ENCODE measurements at places on chromosomes 11 and 22.
A peak's percentile ranks its signal among the peaks of the same experiment; 100 is the strongest.

- peak; percentile 43 for DNase-seq
Observed at GRCh38 chr11:129695571-129696308, 119.9 kb upstream of the TMEM45B start.

- no peak for DNase-seq
Observed at GRCh38 chr11:297586-298405, 1.5 kb downstream of the IFITM5 start.

DNA sequence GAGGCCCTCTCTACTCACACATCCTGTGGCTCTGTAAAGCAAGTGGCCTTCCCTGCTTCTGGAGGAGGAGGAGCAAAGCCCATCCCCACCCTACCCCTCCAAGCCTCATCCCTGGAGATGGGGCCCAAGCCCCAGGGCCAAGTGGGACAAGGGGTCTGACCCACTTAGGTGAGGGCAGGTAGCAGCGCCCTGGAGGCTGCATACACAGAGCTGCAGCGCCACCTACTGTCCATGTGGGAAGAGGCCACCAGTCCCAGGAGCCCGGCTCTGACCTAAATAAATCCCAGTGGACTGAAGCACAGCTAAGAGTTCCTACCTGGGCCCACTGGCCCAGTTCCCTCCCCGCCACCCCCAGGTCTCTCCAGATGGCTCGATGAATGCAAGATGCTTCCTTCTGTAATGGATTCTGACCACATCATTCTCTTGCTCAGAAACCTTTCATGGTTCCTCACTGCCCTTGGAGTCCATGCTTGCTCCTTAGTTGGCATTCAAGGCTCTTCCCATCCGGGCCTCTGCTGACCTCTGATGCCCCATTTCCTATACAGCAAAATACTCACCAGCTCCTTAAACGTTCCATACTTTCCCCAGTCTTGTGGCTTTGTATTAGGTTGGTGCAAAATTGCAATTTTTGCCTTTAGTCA is 62.1 kb downstream of the THAP12 start:
- DNase-seq, result peak; percentile 41

GRCh38 chr11:44467413-44467812 is 98.0 kb upstream of the CD82 start:
- DNase-seq, result no peak

DNA sequence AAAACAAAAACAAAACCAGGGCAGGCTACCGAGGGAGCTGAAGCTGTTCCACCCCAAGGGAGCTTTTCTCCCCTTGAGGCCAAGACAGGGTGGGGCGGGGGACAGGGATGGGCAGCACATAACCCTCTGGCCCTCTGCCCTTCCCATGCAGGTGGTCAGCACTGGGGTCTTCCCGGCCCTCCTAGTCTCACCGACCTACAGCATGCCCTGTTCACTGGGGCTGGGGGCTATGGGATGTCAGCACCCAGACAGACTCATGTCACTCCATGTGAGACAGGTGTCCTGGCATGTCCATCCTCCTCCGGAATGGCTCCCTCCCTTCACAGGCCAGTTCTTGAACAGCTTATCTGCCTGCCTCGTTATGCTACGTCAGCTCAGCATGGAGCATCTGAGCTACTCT is 51.7 kb downstream of the DSCAML1 start:
- DNase-seq, result no peak

- DNase-seq, result no peak
Observed at GRCh38 chr11:72600557-72600956, 73.7 kb downstream of the PDE2A start.

DNA sequence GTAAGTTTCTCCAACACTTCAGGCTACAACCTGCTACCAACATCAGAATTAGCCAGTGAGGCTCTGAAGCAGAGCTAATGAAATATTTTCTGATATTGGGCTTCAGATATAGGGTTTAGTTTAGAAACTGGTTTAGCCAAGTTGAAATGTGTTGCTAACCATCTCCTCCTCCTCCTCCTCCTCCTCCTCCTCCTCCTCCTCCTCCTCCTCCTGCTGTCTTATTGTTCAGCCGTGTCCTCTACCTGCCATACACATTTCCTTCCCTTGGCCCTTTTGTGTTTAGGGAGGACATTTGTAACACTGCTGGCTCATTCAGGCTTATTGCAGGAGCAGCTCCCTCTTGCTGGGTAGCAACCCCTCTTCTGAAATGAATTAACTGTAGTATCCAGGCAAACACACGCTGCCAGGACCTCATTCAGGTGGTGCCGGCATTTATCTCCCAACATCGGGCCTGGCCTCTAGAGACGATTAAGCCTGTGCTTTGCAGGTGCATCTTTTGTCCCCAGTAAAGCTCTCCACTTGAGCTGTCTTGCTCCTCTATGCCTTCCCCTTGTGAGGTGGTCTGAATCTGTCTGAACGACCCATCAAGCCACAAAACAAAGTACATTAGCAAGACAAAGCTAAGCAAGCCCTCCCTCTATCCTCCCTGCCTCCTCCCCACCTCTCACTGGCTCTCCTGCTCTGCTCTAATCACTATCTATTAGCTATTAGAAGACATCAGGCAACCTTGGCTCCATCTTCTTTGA is 82.9 kb downstream of the KCNJ1 start:
- DNase-seq, result no peak

DNA sequence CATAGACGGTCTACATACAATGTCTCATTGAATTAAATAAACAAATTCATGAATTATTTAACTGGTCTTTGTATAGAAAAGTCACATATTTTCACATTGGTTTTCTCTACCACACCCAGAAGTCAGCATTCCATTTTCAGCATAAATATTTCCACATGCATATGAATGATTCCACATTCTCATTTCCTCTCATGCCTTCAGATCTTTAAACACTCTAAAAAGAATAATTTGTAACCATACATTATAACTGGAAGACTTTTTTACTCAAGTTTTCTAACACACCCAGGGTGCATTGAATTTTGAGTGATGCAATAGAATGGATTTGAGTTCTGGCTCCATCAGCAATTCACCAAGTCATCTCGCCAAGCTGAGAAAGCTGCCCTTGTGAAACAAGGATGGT is 501.8 kb upstream of the TENM4 start:
- no peak for DNase-seq

GRCh38 chr22:49238181-49239141 is 589.2 kb downstream of the BRD1 start:
- DNase-seq, result no peak

- DNase-seq, result no peak
Observed at GRCh38 chr11:46347637-46348311, 511 bp downstream of the DGKZ start.

DNA sequence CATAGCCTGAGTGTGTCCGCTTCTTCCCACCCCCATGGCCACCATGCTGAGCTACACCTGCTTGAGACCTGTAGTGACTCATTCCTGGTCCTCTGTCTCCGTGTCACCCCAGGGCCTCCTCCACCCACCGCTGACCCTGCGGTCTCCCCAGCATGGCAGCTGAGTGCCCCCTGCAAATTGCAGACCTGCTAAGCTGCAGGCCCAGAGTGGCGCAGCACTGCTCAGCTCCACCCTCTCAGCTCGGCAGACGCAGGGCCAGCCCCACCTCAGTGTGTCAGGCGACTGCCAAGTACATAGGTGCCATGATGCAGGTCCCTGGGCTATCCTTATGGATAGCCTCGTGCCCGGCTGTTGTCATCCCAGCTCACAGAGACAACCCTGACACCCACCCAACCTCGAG is 13.1 kb downstream of the MS4A15 start:
- DNase-seq, result no peak

DNA sequence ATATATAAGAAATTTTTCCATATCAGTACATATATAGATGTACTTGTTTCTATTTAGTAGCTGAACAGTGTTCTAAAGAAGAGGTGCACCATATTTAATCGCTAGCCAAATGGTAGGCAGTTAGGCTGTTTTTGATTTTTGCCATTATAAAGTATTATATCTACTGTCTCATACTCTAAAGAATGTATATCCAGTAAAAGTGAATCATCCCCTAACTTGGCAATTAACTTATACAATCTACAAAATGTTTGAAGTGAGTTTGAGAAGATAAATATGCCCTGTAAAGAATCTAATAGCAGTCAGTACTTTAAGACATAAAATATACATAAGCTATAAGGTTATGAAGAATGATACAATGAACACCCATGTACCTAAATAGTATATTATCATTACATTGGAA is 291.5 kb downstream of the SWAP70 start:
- no peak for DNase-seq

DNA sequence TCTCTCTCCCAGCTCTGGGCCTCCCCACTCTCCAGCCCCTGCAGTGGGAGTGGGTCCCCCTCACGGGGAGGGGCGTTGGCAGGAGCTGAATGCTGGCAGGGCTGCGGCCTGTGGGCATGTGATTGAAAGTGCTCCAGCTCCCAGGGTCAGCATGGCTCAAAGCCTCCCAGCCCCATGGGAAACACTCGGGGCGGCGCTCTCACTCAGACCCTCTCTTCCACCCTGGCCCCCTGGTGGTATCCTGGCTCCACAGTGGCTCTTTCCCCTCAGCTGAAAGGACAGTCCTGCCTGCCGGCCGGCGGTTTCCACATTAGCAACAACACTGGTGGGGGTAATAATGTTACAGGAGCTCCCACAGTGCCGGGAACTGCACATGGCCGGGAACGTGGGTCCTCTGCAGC is 35.5 kb downstream of the POLR3H start:
- no peak for DNase-seq

DNA sequence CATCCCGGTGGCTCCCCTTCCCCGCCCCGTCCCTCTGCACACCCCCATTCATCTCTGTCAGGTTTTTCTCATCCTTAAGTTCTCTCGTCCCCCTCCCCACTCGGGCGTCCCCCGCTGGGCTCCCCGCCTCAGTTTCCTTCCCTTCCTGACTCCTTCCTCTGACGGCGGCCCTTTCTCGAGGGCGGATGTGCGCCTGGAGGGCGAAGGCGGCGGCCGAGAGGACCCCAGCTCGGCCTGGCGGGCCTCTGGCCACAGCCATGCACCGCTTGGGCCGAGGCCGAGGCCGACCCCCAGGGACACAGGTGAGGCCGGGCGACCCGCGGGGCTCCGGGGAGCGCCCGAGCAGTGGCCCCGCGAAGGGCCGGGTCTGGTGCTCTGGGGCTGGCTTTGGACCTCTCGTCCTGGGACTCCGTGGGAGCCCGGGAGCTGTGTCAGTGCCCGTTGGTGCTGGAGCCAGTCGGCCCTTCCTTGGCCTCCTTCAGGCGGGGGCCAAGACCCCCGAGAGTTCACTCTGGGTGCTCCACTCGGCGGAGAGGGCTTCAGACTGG is 2.9 kb downstream of the PHLDB1 start:
- DNase-seq, result no peak

GRCh38 chr11:125990244-125990643 is 44.4 kb downstream of the VSIG10L2 start:
- DNase-seq, result peak; percentile 90

DNA sequence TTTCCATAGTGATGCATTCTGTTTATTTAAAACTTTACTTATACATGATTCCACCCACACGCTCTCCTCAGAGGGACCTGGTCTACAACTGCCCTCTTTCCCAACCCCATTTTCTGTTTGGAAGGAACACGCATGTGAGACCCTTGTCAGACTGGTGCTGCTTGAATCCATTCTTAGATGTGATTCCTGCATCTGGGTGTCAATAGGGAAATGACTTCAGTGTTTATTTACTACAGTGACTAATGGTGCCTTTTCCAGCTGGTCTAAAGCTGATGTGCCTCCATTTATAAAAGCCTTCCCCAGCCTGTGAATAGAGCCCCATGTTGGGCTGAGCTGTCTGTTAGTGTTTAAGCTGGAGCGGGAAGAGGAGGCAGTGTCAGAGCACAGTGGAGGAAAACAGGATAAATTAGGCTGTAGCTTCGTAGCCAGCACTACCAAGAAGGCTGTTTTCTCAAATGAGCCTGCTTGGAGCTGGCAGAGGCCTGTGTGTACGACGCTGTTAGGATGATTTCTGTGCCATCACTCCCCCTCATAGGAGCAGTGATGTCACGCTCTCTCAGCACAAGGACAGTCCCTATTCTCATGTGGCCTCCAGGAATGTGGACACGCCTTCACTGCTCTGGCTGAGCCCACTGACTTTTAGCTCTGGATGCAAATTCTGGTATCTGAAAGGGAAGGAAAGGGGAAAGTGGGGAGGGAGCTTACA is 18.9 kb upstream of the C11orf96 start:
- DNase-seq, result no peak

DNA sequence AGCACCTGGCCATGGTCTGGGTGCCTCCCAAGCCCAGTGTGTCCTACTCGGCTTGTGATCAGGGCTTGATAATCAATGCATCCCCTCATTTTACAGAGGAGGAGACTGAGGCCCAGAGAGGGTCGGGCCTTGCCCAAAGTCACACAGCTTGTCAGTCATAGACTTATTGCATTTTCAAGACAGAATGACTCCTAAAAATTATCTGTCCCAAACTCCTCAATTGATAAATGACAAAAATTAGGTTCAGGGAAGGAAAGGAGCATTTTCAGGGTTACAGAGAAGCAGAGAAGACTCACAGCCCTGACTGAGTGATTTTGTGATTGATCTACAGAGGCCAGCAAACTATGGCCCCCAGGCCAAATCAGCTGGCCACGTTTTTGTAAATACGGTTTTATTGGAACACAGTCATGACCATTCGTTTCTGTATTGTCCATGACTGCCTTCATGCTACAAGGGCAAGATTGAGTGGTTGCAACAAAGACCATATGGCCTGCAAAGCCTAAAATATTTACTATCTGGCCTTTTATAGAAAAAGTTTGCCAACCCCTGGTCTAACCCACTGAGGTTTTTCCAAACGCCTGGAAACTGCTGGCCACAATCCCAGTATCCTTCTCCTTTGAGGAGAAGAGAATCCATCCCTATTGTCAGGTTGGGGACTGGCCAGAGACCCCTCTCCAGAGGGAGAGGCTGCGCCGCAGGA is 35.1 kb upstream of the NAV2 start:
- no peak for DNase-seq

DNA sequence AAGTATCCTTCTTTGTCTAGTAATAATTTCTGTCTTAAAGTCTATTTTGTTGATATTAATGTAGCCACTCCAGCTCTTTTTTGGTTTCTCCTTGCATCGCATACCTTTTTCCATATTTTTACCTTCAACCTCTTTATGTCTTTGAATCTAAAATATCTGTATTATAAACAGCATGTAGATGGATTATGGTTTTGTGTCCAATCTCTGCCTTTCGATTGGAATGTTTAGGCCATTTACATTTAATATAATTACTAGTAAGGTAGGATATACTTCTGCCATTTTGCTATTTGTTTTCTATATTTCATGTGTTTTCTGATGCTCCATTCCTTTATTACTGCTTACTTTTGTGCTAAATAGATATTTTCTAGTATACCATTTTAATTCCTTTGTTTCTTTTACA is 39.5 kb downstream of the TMPRSS5 start:
- no peak for DNase-seq

DNA sequence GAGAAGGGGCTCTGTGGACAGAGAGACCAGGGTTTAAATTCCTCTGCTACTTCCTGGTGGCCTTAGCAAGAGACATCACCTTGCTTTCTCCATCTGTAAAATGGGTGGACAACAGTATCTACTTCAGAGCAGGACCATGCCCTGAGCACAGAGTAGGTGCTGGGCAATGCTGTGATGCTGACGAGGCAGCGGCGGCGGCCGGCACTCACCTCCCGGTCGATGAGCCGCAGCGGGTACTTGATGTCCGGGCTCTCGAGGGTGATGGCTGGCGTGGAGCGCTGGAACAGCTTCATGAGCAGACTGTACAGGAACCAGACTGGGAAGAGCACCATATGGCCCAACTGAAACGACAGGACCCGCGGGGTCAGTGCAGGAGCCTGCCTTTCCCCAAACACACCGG is 3.9 kb downstream of the ATP5MGL start:
- DNase-seq, result no peak

Measured in LHCN-M2 (cell line).